ENCODE measurements at places on chromosomes 7 and 10.

DNA sequence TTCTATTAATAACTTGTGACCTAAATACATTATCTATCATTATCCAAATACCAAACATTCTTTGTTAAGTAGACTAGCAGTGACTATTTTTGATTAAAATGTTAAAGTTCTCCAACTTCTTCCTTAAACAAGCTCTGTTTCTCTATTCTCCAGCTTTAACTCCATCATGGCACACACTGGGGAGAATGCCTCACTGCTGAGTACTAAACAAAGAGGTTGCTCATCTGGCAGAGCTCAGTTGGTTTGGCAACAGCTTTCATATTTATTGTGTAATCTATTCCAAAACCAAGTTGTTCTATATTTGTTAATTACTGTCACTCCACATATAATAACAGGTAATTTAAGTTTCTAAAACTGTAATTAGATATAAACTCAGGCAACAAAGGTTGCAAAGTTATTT is 89.6 kb downstream of the USP6NL start:
- no peak for DNase-seq

- DNase-seq: no peak
Measured at GRCh38 chr7:150963707-150964559, 14.2 kb downstream of the KCNH2 start.

DNA sequence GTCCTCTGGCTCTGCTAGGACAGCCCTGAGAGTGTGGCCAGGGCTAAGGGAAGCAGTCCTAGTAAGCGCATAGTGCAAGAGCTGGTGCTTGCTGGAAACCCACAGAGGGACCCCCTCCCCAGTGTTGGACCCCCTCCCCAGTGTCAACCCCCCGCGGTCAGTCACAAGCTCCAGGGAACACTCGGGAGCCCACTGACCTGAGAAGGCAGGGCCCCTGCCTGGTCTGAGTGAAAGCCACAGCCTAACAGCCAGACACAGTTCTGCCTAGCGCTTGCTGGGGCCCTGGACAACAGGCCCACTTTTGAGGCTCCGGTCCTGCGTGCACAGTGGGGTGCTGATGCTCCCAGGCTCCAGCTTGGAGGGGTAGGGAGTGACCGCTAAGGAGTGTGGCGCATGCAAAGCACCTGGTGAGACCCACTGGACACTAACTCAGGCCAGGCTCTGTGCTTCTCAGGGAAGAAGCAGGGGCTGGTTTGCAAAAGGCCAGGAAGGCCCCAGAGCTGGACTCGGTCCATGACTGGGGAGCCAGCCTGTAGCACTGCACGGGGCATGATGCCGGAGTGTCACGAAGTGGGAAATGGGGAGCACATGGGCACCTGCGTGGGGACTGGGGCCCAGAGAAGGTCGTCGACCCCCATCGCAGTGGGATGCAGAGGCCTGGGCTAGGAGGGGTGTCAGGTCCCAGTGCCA is 175.8 kb upstream of the PPP2R2D start:
- peak; percentile 59 for DNase-seq

DNA sequence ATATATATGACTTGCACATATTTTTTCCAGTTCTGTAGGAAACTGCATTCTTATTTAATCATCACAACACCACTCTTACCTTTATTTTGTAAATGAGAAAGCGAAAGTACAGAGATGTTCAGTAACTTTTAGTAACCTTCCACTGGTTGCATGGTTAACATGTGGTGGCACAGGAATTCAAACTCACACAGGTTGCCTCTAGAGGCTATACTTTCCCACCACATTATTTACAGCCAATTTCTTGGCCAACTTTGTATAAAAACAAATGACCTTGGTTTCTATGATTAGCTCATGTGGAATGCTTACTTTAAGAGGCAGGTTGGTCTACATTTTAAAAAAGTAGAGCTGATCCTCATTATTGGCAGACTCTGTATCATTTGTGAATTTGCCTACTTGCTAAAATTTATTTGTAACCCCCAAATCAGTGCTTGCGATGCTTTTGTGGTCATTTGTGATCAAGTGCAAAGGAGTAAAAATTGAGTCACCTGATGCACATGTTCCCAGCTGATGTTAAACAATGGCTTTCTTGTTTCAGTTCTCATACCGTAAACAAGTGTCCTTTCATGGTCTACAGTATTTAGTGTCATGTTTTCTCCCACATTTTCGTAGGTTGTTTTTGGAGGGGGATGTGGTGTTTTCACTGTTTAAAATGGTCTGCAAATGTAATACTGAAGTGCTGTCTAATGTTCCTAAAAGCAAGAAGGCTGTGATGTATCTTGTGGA is 14.8 kb downstream of the BBS9 start:
- DNase-seq: no peak

- DNase-seq: no peak
Measured at GRCh38 chr10:50988792-50989191, 85.5 kb upstream of the PRKG1 start.

GRCh38 chr10:132419538-132420468 is 22.8 kb downstream of the PWWP2B start:
- DNase-seq: peak; percentile 82

DNA sequence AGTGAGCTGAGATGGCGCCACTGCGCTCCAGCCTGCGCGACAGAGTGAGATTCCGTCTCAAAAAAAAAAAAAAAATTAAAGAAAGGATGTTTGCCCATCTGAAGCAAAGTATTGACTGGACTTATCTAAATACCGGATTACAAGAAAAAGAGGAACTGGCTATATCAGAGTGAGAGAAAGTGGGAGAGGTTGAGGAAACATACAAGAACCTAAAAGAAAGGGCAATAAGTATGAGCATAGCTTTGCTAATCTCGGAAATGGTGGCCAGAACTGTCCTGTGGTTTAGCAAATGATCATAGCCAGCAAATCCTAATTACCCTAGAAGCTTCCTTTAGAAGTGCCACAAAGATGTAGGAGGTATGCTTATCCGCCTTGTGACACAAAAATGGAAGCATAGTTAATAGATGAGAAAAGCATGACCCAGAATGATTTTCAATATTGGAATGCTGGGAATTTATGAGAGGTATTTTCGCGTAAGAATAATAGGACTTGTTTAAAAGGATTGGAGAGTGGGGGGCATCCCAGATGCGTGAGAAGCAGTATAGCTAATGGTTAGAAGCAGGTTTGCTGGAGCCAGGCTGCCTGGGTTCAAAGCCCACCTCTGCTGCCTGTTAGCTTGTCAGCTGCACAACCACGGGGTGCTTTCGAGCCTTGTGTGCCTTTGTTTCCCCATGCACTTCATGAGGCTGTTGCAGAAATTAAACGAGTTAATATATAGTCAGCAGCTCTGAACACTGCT is 1.2 kb upstream of the GTPBP4 start:
- DNase-seq: no peak

GRCh38 chr10:13615650-13616300 is 29.0 kb downstream of the PRPF18 start:
- no peak for DNase-seq

GRCh38 chr7:122304996-122305421 is 459 bp upstream of the FEZF1 start:
- DNase-seq: no peak

- DNase-seq: peak; percentile 82
Measured at GRCh38 chr10:25875556-25876165, 58.4 kb upstream of the MYO3A start.

GRCh38 chr10:110714356-110714755 is 70.2 kb downstream of the RBM20 start:
- DNase-seq: no peak

DNA sequence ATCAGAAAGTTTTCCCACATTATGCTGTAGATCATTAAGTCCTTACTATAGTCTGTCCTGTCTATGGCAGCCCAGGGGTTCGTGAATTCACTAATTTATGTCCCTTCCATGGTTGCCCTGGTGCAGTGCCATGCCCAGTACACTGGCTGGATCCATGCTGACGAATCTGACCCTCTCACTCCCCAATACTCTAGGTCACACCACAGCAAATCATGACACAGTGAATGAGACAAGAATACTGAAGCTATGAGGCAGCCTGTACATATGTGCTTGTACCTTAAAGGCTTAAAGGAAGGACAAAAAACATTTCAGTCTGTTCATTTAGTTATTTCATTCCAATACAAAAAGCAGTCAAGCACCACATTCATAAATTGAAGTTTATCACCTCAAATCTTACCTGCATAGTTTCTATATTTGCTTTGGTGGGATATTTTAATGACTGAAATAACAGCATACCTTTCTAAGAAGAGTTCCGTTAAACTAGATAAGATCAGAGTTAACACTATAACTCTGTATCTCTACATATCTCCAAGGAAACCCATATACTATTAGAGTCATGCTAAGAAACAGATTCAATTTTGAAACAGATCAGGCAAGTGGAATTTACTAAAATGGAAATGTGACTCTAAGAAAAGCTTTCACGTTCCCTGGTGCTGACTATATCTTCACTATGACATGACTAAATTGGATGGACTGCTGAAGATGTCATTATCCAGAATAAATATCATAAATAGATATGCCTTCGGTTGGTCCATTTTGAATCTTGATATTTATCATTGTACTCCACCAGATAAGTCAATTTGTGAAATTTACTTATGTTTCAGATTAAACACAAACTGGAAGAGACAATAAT is 36.7 kb downstream of the OSBPL3 start:
- no peak for DNase-seq

Measured in spleen (tissue), 13 donors.